ENCODE measurements at places on chromosomes 5 and 9.

DNA sequence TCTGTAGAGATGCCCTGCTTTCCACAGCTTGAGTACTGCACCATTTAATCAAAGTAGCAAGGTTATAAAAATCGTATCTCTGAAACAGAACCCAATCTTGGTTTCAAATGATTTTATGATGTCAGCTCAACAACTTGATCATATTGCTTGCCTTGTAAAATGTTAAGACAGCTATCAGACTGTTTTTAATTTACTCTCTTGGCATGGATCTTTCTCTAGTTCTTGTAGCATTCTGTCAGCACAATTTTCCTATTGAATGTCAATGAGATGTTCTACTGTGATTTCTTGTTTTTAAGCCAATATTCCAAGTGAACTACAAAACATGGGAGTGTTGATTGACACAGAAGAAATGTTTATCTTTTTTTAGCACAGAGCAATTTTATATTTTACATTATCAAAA lies 313.4 kb downstream of the CDH12 start:
- no peak for DNase-seq

- no peak for DNase-seq
Measured at GRCh38 chr9:27945386-27945785, 372.1 kb upstream of the C9orf72 start.

DNA sequence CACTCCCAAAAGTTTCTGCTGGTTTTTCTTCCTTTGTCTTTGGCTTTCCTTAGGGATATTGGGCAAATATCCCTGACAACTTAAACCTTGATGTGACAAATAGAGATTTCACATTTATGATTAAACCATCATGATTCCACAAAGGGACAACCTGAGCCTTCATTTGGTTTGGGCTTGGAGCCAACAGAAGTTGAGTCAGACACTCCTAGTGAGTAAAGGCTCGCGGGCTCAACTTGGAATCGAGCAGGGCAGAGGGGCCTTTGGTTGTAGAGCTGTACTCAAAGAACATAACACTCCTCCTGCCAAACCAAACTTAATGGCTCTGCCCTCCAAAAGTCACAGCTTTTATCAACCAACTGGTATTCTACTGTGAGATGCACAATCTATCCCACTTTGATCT lies 290.2 kb upstream of the MAP3K1 start:
- no peak for DNase-seq

DNA sequence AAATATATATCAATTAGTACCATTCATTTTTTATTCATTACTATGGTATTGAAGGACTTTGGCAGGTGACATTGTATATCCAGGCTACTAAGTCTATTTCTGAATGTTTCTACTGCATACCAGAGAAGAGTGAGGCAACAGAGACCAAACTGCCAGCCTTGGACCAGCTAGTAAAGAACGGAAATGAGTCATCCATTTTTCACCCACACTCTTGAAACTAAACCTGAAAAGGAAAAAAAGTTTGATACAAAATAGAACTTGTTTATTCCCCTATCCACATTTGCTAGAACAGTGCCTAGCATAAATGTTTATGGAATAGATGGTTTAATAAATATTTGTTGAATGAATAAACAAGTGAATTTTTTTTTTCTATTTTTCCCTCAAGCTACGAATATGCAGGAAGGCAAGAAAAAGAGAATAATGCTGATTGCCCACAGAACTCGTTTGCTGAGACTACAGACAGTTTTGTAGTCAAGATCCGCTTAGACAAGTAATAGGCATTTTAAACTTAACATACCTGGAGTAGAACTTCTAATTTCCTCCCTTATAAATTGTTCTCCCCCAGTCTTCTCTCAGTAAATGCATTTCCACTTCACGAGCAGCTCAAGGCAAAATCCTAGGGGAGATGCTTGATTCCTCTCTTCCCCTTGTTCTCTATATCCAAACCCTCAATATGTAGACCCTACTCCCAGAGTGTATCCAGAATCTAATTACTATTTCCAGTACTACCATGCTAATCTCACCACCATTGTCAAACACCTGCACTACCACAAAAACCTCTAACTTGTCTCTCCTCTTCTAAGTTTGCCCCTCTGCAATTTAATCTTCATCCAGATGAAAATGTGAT lies 146.2 kb upstream of the RASA1 start:
- DNase-seq, result peak; percentile 22

- DNase-seq, result no peak
Measured at GRCh38 chr5:82494942-82495341, 216.8 kb upstream of the RPS23 start.

DNA sequence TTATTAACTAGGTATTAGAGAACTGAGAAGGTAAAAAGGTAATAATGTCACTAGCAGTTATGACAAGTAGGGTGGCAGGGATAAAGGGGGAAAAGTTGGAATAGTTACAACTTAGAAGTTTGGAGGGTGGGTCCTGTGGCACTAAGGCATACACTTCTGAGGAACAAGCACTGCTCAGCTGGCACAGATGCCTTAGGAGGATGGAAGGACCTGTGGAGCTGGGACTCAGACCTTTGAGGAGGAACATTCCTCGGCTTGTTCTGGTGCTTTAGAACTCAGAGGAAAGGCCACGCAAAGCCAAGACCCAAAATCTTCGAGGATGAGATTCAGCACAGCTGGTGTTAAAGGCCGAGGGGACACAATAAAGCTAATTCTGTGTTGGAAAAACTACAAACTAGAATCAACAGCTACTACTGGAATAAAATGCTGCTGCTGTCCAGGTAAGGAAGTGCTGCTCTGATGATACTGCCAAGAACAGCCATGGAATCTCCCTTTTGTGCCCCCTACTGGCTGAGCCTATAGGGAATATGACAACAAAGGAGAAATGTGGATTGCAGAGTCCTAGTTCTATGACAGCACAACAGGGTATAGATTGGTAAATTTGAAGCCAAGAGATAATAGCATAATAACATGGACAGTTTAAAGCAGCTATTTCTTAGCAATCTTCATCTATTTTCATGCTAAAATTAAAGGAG lies 126.7 kb downstream of the SLC25A46 start:
- DNase-seq, result no peak

DNA sequence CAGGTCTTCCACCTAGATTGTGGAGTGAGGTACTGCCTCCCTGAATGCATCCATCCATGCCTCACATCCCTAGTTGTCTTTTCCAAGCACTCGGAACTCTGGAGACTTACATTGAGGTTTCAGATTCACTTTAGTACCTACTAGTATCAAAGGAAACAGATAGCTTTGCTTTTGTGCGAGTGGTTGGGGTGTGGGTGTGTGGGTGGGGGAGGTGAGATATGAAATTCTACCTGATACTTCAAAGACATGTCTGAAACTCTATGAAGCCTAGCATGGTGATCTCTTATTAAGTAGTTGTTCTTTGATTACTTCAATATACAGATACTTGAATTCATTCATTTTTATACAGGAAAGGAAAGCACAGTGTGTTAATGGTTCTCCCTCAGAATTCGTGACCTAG lies 64.4 kb downstream of the MCCC2 start:
- DNase-seq, result no peak

GRCh38 chr9:10649076-10649475 lies 36.3 kb upstream of the PTPRD start:
- DNase-seq, result no peak

DNA sequence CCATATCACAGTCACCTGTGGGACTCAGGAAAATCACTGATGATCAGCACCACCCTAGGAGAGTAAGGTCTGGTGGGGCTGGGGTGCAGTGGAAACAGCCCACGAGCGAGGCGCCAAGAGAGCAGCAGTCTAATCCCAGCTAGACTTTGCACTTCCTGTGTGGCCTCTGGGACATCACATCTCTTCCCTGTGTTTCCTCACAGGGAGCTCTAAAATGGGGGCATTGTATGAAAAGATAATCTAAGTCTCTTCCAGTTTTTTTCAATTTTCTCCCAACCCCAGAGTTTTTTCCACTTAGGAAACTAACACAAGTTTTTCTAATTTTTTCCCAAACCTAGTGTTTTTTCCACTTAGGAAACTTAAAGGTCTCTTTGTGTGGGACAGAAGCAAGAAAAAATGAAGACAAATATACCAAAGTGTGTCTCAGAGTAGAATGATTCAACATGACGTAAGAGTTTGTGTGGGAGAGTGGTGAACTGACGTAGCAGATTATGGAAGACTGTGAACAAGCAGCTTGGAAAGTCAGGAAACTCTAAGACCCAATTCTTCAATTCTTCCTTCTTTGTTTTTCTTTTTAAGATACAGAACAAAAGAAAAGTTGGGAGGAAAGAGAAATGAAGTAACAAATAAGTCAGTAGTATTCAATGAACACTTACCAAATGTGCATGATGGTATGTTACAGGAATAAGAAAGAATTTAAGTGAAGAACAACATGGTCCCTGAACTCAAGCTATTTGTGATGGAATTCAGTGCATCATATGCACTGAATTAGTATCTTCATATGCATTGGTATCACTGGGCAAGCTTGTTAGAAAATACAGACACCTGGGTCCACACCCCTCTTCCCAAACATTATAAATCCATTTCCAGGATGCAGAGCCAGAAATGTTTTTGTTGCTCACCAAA lies 51.3 kb downstream of the LHFPL2 start:
- DNase-seq, result no peak

DNA sequence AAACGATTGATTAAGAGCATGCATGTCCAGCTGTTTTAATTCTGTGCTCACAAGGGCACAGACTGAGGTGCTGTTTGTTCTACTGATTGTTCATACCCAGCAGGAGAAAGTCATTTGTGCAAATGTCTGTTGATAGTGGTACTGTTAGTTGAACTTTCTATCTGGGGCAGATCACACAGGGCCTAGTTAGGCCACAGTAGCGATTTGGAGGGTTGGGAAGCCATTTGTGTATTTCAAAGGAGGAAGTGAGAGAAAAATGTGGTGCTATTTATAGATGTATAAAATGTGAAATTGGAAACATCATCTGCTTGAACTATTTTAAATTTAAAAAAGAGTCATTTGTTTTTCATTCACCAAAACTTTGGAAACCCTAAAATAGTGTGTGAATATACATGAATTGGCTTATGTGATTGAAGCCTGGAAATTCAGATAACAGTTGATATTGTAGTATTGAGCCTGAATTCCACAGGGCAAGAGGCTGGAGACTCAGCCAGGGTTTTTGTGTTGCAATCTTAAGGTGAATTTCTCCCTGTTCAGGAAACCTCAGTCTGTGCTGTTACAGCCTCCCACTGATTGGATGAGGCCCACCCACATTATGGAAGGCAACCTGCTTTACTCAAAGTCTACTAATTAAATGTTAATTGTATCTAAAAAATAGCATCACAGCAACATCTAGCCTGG lies 162.0 kb upstream of the CDKN2B start:
- DNase-seq, result no peak

DNA sequence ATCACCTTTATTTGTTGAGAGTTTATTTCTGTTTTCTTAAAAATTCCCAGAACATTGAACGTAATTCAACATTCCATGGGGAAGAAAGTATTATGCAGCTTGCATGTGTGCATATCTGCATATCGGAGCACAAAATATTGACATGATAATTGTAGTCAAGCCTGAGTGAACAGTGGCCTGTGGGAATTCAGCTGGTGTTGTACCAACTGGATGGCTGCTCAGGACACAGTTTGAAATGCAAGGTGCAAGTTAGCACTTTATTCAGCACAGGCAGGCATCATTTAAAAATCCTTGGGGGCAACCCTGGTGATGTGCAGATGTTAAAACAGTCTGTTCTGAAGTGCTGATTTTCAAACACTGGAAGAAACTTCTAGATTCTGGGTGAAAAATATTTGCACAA lies 82.4 kb downstream of the CNTLN start:
- DNase-seq, result no peak

DNA sequence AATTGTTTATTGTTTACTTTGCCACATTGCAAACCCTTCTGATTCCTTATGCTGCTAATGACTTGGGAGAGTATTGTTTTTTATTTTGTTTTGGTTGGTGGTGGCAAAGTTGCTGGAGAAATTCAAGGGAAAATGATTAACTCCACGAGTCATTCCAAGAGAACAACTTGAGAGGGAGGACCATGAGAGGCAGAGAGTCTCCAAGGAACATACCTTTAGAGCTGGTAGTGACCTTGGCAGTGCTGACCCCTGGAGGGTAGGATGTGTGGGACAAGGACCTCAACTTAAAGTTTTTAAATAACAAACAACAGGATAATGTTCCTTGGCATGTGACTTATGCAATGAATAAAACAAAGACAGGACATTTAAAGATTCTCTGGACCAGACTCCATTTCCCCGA lies 139.7 kb downstream of the LRRC70 start:
- no peak for DNase-seq

GRCh38 chr5:137651022-137651421 lies 84.9 kb downstream of the KLHL3 start:
- DNase-seq, result no peak

GRCh38 chr9:7974335-7974960 lies 174.9 kb upstream of the DMAC1 start:
- DNase-seq, result peak; percentile 32

- DNase-seq, result no peak
Measured at GRCh38 chr9:4126184-4126865, 173.5 kb downstream of the GLIS3 start.

- no peak for DNase-seq
Measured at GRCh38 chr5:54717459-54717858, 199.9 kb downstream of the SNX18 start.

GRCh38 chr9:24351258-24351657 lies 194.4 kb downstream of the IZUMO3 start:
- DNase-seq, result no peak

DNA sequence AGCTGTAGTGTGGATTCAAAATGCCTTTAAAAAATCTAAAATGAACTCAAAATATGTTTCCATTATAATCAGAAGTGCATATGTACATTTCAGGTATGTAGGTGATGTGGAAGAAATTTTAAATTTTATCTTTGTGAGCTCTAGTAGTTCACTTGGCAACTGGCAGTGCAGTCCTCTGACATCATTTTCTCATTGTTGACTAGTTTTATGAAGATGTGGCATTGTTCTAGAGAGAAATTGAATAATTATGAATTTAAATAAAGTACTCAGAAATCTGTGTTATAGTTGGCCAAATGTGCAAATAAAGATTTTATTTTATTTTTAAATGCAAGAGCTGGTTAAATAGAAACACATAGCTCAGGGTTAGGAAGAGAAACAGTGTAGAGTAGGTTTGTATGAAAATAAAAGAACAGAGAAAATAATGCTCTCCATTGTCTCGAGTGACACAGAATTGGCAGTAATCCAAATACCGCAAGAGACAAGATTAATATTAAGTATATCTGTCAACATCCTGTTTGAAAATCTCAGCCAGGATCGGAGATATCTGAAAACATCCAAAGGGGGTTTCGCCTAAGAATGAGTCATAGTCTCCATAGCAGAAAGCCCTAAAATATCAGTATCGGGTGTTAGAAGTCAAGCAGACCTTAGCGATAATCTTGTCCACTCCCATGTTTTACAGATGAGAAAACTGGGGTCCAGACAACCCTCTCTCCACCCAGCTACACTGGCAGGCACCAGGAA lies 189.4 kb downstream of the CCDC192 start:
- no peak for DNase-seq

GRCh38 chr5:72835633-72836032 lies 19.2 kb downstream of the TNPO1 start:
- no peak for DNase-seq

DNA sequence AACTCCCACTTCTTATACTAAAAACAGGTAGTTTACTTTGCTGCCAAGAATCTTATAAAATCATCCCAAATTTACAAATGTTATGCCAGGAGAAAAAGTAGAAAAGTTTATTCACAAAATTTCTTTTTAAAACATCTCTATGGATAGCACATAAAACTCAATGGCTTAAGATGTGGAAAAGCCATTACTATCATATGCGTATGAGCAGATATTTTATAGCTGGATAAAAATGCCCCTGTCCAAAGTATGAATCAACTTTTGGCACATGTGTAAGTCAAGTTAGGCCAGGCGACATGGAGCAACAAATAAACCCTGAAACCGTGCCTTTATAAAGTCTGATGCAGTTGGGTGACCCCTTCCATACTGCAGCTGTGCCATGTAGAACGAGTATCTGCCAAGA lies 38.6 kb upstream of the FBP1 start:
- DNase-seq, result no peak

Measured in CD4-positive, alpha-beta T cell treated with Interferon gamma for 1 hour (primary cell).